ENCODE measurements at places on chromosomes 2 and 18.

DNA sequence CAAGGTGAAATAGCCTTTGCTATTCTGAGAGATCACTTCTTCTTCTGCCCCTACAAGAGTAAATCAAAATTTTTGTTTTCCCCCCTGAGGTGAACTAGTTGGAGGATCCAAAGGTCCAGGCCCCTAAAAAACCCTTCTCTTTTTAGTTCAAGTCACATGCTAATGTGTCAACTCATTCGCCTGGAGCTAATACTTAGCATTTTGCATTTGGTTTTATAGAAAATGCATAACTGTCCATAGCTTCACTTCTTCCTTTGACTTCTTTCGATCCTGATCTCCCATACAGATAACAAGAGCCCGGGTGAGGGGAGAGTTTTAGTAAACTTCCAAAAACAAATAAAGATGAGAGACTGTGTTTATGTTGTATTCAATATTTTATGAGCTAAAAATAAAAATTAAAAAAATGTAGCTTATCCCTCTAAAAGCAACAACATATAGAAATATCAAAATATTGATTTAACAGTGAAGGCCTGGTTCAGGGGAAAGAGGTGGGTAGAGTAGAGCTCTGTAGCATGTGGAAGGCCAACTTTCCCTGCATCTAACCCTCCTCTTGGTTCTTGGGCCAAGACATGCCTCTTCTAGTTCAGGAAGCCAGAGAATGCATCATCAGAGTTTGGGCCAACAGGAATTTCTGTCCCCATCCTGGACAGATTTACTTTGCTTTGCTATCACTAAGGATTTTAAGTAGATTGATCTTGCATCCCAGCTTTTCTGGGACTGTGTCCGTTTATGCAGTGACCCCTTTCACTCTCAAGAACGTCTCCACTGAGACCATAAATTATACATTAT, 333.8 kb downstream of the ALK start:
- no peak for DNase-seq

GRCh38 chr2:43676322-43677050, at the start of gene C1GALT1C1L:
Gene C1GALT1C1L, minus strand, starts transcription at chr2:43676429. Its CDS starts 107 bp downstream, at chr2:43676322.
- DNase-seq, result peak; percentile 18

DNA sequence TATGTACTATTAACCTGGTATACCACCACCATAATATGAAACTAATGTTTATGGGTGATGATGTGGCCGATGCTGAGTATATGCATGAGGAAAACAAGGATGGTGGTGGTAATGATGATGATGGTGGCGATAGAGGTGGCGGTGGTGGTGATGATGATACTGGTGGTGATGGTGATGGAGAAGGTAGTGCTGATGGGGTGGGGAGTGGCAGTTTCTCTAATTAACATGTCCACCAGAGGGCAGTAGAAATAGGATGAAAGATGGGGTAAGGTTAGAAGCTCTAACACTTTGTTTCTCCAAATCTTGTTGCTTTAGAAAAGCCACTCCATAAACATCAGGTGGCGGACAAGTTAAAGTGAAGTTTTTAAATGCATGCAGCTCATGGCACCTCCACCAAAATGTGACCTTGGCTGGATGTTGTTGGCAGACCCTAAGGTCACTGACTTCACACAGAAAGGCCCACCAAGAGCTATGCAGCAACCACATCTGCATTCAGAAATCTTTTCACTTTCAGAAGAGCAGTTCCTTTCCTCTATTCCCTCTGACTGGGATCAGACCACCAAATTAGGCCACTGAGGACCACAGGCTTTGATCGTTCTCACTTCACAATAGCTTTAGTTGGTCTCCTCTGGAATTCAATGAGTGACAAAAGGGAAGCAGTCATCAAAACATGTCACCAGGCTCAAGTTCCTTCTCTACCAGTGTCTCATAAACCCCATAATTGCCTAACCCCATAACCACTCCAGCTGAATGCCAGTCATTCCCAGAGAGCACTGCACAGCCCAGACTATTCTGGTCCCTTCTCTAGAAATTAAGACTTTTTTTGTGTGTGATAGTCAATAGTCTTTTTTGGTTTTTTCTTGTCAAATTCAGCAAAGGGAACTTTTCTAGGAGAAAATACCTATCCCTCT, 7.5 kb upstream of the BCL11A start:
- no peak for DNase-seq

GRCh38 chr2:137947032-137947727, 17.1 kb upstream of the HNMT start:
- no peak for DNase-seq

- no peak for DNase-seq
These were observed 22.6 kb downstream of the REG1B start for GRCh38 chr2:79065201-79065600.

GRCh38 chr2:10564876-10565445, 116.8 kb upstream of the ODC1 start:
- DNase-seq, result no peak

DNA sequence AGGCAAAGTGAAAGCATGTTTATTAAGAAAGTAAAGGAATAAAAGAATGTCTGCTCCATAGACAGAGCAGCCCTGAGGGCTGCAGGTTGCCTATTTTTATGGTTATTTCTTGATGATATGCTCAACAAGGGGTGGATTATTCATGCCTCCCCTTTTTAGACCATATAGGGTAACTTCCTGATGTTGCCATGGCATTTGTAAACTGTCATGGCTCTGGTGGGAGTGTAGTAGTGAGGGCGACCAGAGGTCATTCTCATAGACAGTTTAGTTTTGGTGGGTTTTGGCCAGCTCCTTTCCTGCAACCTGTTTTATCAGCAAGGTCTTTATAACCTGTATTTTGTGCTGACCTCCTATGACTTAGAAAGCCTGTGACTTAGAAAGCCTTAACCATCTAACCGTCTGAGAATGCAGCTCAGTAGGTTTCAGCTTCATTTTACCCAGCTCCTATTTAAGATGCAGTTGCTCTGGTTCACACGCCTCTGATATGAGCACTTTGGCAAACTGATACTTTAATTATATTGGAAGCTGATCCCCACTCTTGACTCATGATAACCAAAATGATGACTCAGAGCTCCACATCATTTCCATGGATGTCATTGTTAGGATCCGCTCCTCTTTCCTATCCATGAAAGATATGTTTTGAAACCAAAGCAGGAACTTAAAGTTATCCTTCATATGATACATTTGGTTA, 14.5 kb upstream of the ERMN start:
- no peak for DNase-seq

DNA sequence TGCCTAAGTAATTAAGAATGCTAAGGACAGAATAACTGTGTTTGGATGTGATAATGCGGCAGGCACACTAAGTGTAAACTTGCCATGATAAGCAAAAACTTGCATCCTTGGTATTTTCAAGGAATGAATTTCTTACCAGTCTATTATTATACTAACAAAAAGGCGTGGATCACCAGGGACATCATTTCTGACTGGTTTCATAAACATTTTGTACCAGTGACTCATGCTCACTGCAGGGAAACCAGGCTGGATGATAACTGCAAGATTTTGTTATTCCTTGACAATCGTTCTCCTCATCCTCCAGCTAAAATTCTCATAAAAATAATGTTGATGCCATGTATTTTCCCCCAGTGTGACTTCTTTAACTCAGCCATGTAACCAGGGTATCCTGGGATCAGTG, 289.5 kb downstream of the CDCA7 start:
- DNase-seq, result peak; percentile 45

- no peak for DNase-seq
These were observed 43.7 kb upstream of the VWC2L start for GRCh38 chr2:214367171-214367570.

DNA sequence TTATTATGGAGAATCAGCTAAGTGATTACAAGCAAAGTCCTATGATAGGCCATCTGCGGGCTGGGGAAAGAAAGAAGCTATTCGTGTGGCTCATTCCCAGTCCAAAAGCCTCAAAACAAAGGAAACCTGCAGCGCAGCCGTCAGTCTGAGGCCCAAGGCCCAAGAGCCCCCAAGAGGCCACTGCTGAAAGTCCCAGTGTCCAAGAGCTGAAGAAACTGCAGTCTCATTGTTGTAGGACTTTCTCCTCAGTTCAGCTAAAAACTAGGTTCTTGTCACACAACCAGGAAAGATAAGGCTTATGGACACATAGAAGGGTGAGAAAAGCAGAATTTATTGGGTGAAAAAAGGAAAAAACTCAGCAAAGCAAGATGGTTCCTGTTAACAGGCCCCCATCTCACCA, 143.2 kb downstream of the RHBDD1 start:
- DNase-seq, result no peak

GRCh38 chr2:27251766-27252165, 11.1 kb downstream of the SLC30A3 start:
- DNase-seq, result no peak

GRCh38 chr18:4096486-4096885, 358.6 kb downstream of the DLGAP1 start:
- DNase-seq, result peak; percentile 92

- no peak for DNase-seq
These were observed 373.3 kb downstream of the RBM43 start for GRCh38 chr2:150888337-150888736.

GRCh38 chr2:236754271-236754944, 184.8 kb downstream of the ACKR3 start:
- no peak for DNase-seq

DNA sequence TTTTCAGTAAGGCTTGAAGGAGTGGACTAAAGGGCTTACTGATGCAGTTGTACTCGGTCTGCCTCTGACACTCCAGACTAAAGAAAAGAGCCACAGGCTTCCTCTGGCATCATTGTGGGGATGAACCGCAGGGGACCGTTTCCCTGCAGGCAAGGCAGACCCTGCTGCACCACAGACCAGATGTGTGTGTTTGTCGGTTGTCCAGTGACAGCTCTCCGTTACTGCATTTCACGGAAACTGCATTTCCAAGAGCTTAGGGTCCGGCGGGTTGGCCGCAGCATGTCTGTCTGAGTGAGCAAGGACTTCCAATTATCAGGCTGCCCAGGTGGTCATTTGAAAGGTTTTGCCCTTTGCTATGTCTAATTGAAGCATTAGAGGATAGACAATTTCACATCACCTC, 98.1 kb downstream of the FAM210A start:
- DNase-seq, result no peak

GRCh38 chr18:36718705-36719328, 110.0 kb downstream of the TPGS2 start:
- no peak for DNase-seq

DNA sequence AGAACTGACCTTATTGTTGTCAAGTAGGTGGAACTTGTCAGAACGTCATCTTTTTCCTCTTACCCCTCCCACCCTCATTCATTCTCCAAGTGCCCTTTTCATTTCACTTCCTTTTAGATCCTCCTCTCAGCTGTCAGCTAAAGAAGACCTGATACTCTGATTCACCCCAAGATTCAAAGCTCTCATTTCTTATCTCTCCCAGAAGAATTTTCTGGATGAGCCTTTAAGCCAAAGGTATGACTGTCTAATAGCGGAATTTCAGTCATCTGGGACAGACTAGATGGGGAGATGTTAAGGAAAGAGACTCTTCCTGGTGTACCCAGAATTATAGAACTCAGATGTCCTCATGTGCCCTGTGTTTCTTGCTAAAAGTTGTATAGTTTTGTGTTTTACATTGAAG, 53.9 kb downstream of the TCF7L1 start:
- no peak for DNase-seq

- DNase-seq, result no peak
These were observed 389.6 kb downstream of the ADCYAP1 start for GRCh38 chr18:1294229-1294628.

GRCh38 chr2:112712465-112712864, 8.4 kb upstream of the NT5DC4 start:
- DNase-seq, result no peak

- no peak for DNase-seq
These were observed 194.2 kb upstream of the HDAC4 start for GRCh38 chr2:239594772-239595608.

All from skeletal muscle cell (primary cell).